ENCODE measurements at places on chromosomes 1 and 21.

DNA sequence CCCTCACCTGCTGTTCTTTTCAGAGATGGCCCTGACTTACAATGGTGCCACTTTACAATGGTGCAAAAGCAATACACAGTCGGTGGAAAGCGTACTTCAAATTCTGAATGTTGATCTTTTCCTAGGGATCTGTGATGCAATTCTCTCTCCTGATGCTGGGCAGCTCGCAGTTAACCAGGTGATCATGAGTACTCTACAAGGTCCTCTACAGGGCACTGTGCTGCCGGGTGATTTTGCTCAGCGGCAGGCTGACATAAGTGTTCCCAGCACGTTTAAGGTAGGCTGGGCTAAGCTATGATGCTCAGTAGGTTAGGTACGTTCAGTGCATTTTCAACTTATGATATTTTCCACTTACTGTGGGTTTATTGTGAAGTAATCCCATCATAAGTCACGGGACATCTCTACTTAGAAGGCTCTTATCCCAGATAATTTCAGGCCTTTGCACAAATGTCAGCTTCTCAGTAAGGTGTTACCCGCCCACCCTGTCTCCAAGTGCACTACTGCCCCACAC is 126.5 kb downstream of the KCNN3 start:
- no peak for DNase-seq

DNA sequence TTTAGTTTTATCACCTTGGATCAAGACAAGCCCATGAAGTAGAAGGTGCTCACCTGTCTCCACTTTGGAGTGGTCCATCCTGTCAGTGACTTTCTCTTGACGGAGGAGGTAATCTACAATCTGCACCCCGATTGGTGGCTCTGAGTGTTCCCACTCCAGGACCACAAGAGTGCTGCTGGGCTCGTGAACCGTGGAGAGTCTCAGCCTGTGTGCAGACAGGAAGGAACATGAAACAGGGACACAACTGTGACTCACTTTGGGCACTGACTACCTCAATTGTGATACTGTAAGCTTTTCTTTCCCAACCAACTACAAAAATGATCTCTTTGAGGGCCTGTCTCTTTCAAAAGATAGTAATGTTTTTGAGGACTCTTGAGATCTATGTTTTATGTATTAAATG is 280.2 kb downstream of the ASTN1 start:
- no peak for DNase-seq

DNA sequence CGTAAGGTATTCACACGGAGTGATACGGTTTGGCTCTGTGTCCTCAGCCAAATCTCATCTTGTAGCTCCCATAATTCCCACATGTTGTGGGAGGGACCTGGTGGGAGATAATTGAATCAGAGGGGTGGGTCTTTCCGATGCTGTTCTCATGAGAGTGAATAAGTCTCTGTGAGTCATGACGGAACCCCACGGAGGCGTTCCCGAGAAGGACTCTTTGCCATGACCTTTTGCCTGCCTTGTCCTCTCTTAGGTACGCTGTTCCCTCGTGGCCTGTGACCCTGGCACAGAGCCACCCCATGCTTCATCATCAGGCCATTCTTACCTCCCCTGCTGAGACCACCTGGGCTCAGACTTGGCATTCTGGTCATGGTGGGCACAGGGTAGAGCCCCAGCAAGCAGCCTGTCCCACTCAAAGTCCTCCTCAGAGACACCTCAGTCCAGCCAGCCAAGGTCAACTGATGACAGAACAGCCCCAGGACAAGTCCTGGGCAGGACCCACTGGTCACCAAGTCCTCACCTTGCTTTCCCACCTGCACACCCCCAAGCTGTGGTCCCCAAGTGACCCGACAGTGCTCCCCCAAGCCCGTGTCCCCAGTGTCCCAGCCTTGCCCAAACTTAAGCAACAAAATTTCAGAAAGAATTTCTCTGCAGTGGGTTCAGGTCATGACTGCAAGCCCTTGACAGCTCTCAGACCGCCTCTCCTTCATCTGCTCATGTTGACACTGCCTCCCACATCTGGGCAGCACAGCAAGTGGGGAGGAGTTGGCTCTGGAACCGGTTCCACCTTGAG is 158.4 kb downstream of the ACTL8 start:
- DNase-seq, result no peak

- DNase-seq, result no peak
Observed at GRCh38 chr1:180586671-180587155, 27.9 kb downstream of the OVAAL start.

GRCh38 chr1:172821609-172822274 is 162.8 kb downstream of the FASLG start:
- DNase-seq, result peak; percentile 95

- no peak for DNase-seq
Observed at GRCh38 chr21:16116798-16117197, 387.0 kb downstream of the USP25 start.

- DNase-seq, result peak; percentile 58
Observed at GRCh38 chr1:51729824-51730301, 113.0 kb downstream of the OSBPL9 start.

DNA sequence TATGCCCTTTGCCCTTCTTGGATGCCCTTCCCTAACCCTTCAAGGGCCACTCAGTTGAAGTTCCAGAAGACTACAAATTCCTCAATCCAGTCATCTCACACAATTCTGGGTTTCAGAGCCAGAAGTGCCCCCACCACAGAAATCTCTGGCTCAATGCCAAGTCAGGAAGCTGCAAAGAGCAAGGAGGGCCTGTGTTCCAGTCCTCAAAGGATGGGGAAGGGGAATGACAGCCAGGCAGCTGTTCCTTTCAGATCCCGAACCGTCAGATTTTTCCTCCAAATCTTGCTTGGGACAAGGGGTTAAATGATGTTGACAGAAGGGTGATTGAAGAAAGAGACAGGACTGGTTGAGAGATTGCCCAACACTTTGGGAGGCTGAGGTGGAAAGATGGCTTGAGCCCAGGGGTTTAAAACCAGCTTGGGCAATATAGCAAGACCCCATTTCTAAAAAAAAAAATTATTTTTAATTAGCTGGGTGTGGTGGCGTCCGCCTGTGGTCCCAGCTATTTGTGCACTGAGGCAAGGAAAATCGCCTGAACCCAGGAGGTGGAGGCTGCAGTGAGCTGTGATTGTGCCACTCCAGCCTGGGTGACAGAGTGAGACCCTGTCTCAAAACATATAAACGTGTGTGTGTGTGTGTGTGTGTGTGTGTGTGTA is 716 bp upstream of the HPDL start:
- no peak for DNase-seq

GRCh38 chr1:30872033-30872947 is 36.3 kb downstream of the SDC3 start:
- no peak for DNase-seq

Data from hematopoietic multipotent progenitor cell treated with erythropoietin and hydrocortisone succinate and interleukin-3 and kit ligand, for 6 days (in vitro differentiated cells).